Hepatocyte (in vitro differentiated cells): ENCODE measurements at places on chromosomes 4 and X.

DNA sequence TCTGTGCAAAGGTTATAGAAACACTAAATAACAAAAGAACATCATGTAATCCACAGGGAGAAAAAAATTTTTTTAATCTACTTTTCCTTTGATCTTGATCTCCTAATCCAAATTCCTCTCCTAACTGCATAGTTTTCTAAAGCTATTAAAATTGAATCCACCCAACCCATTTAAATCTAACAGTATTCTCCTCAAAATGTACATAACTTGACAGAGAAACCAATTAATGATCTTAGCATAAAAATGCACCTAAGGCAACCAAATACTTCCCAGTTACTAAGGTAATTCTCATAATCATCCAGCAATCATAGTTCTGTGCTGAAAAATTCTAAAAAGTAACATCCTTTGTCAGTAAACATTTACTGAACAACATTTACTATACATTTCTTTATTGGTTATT is 60.7 kb downstream of the PRDM5 start:
- H3K27ac ChIP-seq: no peak overlapping the region
- DNase-seq: no peak
- no peaks in the 10 kb centered on the region for H3K36me3 ChIP-seq
- no peaks in the 10 kb centered on the region for H3K27me3 ChIP-seq
- no peaks in the 10 kb centered on the region for H3K4me1 ChIP-seq
- H3K4me3 ChIP-seq: no peak overlapping the region

GRCh38 chr4:148376151-148376550 is 66.1 kb downstream of the NR3C2 start:
- no peaks in the 10 kb centered on the region for H3K36me3 ChIP-seq
- H3K27me3 ChIP-seq: no peaks in the 10 kb centered on the region
- no peak overlapping the region for H3K27ac ChIP-seq
- H3K4me3 ChIP-seq: no peak overlapping the region
- no peaks in the 10 kb centered on the region for H3K4me1 ChIP-seq

DNA sequence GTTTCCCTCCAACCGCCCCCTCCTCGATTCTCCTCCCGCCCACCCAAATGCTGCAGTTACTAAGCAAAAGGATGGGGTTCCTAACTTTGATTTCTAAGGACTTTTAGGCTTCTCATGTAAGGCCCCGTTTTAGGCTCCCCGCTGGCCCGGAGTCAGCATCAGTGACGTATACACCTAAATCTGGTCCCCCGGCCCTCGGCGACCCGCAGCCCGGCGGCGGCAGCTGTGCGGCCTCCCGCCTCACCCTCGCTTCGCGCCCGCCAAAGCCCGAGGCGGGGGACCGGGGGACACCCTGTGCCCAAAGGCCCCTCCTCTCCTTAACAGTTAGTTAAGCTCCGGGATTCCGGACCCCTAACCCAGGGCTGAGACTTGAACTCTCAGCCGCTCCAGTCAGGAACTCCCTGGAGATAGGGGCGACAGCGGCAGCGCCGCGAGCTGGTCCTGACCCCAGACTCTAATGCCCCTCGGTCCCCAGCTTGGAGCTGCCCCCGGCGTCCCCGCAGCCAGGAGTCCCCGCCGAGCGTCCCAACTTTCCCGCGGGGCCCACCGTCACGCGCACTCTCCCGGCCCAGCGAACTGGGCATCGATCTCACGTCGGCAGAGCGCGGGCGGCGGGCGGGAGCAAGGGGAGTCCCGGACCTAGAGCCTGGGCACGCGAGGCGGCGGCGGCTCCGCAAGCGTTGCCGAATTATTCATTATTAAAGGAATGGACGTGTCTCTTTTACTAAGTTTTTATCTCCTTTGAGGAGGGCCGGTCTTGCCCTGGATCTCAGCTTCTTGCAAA is 1.5 kb upstream of the NR3C2 start:
- H3K4me3 ChIP-seq: peak overlapping the region; percentile 78
- H3K27ac ChIP-seq: no peak overlapping the region
- H3K4me1 ChIP-seq: no peaks in the 10 kb centered on the region

DNA sequence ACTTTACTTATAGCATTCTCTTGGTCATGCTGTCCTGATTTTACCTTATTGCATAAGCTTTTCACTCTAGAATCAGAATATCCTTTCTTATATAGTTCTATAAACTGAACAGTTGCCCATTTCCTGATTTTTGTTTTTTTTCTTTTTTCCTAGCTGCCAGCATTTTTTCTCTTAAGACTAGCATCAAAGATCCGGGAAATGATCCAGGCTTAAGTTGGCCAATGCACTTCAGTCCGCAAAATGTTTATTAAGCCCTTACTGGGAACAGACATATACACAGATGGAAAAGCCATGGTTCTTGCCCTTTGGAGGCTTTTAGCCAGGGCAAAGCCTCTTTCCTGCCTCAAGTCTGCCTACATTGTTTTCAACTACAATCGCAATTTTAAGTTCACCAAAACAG is 10.1 kb upstream of the BMP2K start:
- no peak overlapping the region for H3K4me3 ChIP-seq
- H3K4me1 ChIP-seq: no peaks in the 10 kb centered on the region
- H3K27ac ChIP-seq: no peak overlapping the region

DNA sequence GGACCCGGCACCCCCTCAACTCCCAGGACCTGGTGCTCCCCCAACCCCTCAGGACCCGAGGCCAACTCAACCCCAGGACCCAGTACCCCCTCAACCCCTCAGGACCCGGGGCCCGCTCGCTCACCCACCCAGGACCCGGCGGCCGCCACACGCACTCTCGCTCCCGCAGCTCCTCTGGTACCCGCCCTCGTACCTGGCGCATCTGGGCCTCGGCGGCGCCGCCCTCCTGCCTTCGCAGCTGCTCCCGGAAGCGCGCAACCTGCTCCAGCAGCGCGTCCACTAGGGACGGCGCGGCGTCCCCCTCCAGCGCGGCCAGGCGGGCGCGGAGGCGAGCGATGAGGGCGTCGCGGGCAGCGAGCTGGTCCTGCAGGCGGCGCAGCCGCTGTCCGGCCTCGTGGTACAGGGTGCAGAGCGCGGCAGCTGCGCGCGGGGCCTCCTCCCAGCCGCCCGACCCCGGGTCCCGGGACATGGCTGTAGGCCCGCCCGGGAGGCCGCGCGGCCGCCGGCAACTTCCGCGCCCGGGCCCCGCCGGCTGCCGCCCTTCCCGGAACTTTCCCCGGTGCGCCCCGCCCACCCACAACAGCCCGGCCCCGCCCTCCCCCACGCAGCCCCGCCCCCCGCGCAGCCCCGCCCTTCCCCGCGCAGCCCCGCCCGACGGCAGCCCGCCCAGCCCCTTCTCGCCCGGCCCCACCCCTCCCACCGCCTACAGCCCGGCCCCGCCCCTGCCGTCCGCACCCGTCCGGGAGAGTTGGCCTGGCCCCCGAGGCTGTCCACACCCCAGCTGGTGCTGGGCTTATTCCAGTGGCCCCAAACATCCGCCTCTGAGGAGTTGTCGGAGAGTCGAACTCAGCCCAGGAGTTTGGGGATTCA is at the start of gene TNIP2:
TNIP2 (minus strand) TSS at position 516 of the 870 bp plus-strand sequence; CDS start at position 469, 47 bp downstream.
- H3K4me3 ChIP-seq: peak within 1 kb of the TSS; percentile 75
- H3K27me3 ChIP-seq: no peaks in the 10 kb centered on the region
- no peaks in the 10 kb centered on the region for H3K36me3 ChIP-seq
- DNase-seq: peak; percentile 92
- peak within 1 kb of the TSS; percentile 92 for H3K27ac ChIP-seq

- H3K27ac ChIP-seq: no peak overlapping the region
- no peak overlapping the region for H3K4me3 ChIP-seq
- peaks cover 4% of the 10 kb centered on the region for H3K27me3 ChIP-seq
- H3K4me1 ChIP-seq: no peaks in the 10 kb centered on the region
- no peaks in the 10 kb centered on the region for H3K36me3 ChIP-seq
Measured at GRCh38 chr4:8676676-8677075, 84.1 kb downstream of the CPZ start.

GRCh38 chr4:159098482-159099127 is 4.3 kb upstream of the RAPGEF2 start:
- DNase-seq: no peak
- H3K4me3 ChIP-seq: no peak overlapping the region
- peaks cover 10% of the 10 kb centered on the region for H3K4me1 ChIP-seq
- H3K27ac ChIP-seq: peak overlapping the region; percentile 50

- DNase-seq: no peak
- no peak overlapping the region for H3K4me3 ChIP-seq
- no peaks in the 10 kb centered on the region for H3K27me3 ChIP-seq
- H3K36me3 ChIP-seq: no peaks in the 10 kb centered on the region
- no peak overlapping the region for H3K27ac ChIP-seq
Measured at GRCh38 chrX:53458082-53458481, 23.9 kb upstream of the HSD17B10 start.

DNA sequence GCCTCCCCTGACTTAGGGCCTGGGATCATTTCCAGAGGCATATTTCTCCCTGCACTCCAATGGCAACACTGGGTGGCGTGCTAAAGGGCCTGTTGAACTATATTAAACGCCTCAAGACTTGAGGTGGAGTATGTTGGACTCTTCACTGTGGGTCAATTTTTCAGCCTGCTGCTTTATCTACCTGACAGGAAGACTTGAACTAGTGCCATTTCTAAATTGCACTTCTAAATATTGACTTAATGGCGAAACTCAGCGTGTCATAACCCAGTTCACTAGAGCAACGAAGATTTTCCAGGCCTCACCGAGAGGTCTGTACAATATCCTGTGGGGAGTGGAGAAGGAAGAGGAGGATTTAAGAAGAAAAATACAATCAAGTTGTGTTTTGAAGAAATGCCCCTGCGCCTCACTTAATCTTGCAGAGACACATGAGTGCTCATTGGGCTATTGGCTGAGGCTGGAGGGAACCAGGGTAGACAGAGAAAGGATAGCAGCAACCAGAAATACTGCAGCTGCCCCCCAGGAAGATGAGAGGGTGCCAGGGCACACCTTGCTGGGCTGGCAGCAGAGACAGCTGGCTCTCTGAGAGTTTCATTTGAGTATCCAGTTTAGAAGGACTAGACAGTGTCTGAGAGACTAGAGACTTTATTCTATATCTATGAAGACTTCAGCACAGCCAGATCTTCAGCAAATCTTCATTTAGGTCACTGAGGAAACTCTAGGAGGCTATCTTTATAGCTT is 67.4 kb downstream of the ENPP6 start:
- no peak overlapping the region for H3K4me3 ChIP-seq
- H3K36me3 ChIP-seq: no peaks in the 10 kb centered on the region
- peaks cover 26% of the 10 kb centered on the region for H3K4me1 ChIP-seq
- H3K27me3 ChIP-seq: no peaks in the 10 kb centered on the region
- H3K27ac ChIP-seq: peak overlapping the region; percentile 63

GRCh38 chr4:102335616-102336015 is 9.7 kb downstream of the SLC39A8 start:
- H3K27ac ChIP-seq: no peak overlapping the region
- no peaks in the 10 kb centered on the region for H3K36me3 ChIP-seq
- no peaks in the 10 kb centered on the region for H3K4me1 ChIP-seq
- no peak for DNase-seq

DNA sequence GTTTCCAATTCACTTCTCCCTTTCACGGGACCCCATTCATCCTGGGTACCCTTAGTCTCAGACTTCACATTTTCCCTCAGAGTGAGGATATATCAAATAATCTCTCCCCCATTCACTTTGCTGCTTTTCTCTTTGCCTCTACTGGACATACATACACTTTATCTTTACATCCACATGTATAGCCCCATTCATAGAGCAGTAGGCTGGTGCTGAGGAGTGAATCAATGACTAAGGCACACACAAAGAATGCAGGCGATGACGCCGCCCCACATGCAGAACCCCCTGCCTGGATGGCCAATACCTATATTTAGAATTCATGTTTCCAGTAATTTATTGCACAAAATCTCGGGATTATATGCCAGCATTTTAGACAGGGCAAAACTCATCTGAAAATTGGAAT is 554.3 kb upstream of the TENM3 start:
- no peak overlapping the region for H3K27ac ChIP-seq
- no peak overlapping the region for H3K4me3 ChIP-seq
- H3K27me3 ChIP-seq: no peaks in the 10 kb centered on the region
- no peak for DNase-seq
- no peaks in the 10 kb centered on the region for H3K36me3 ChIP-seq

DNA sequence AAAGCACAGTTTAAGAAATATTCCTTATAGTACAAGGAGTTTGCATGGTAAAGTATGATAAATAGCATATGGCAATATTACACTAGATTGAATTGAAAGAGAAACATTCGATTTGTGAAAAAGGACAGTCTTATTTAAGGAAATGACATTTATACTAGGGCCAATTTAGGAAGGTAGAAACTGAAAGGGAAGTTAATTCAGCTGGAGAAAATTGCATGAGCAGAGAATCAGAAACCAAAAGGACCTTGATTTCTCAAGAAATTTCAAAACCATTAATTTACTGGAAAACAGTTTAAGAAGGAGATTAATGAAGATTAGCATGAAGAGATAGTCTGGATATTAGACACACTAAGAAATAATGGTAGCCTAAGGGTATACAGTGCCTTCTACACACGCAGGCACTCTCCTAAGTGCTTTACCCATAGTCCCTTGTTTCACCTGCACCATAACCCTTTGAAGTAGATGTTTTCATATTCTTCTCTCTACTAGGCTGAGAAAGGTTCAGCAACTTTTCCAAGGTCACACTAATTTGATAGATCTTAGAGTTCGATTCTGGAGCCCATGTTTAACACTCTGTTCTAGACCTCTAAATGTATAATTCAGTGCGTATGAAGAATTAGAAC is 259.1 kb upstream of the SLIT2 start:
- no peak overlapping the region for H3K4me3 ChIP-seq
- no peaks in the 10 kb centered on the region for H3K4me1 ChIP-seq
- no peak overlapping the region for H3K27ac ChIP-seq
- H3K27me3 ChIP-seq: no peaks in the 10 kb centered on the region
- DNase-seq: no peak

- no peaks in the 10 kb centered on the region for H3K4me1 ChIP-seq
- no peak overlapping the region for H3K27ac ChIP-seq
- no peak overlapping the region for H3K4me3 ChIP-seq
- DNase-seq: no peak
- no peaks in the 10 kb centered on the region for H3K36me3 ChIP-seq
Measured at GRCh38 chrX:151359341-151359740, 37.7 kb upstream of the VMA21 start.

DNA sequence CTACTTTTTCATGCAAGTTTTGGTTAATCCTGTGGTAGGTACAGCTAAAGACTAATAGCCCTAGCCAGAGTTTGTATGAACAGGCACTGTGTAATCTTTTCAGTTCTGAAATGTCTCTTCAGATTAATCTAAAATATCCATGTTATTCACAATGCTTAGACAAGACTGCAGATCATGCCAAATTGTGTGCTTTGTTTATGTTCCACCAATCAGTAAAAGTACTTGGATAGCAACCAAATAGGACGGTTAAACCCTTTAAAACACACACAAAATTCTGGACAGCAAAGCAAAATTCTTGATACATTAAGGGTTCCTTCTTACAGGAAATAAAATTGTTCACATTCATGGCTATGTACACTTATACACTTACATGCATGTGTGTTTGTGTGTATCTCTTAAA is 139.1 kb downstream of the KLHL13 start:
- no peak overlapping the region for H3K4me3 ChIP-seq
- DNase-seq: no peak
- H3K27me3 ChIP-seq: no peaks in the 10 kb centered on the region
- H3K4me1 ChIP-seq: no peaks in the 10 kb centered on the region
- H3K27ac ChIP-seq: no peak overlapping the region
- no peaks in the 10 kb centered on the region for H3K36me3 ChIP-seq
